PC-9 (cell line): ENCODE measurements at places on chromosomes 13 and 19.

DNA sequence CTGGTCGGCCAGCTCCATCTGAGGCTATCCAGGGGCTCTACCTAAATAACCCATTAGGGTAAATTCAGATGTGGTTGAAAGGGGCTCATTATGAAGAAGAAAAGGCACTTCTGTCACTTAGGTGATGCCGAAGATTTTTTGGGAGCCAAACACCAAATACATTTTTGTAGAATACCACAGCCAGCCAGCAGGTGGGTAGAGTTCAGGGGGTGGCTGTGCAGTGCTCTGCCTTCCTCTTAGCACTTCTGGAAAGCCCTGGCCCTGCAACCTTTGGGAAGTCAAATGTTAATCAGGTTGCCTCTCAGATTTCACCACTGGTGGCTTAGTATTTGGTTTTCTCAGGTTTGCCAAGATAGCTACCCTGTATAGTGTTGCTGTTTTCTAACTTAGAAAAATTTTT lies 18.5 kb upstream of the GPR18 start:
- no peaks in the 10 kb centered on the region for H3K4me1 ChIP-seq
- peaks cover 10% of the 10 kb centered on the region for H3K36me3 ChIP-seq
- no peak overlapping the region for H3K4me3 ChIP-seq
- H3K27ac ChIP-seq = no peak overlapping the region
- no peaks in the 10 kb centered on the region for H3K27me3 ChIP-seq

GRCh38 chr13:63942372-63942771 lies 2526.7 kb upstream of the PCDH20 start:
- H3K4me1 ChIP-seq = no peaks in the 10 kb centered on the region
- H3K27me3 ChIP-seq = no peaks in the 10 kb centered on the region
- DNase-seq = no peak
- no peak overlapping the region for H3K27ac ChIP-seq

GRCh38 chr13:77616027-77616426 lies 80.5 kb downstream of the SCEL start:
- no peaks in the 10 kb centered on the region for H3K4me1 ChIP-seq
- H3K27me3 ChIP-seq = no peaks in the 10 kb centered on the region
- no peak overlapping the region for H3K27ac ChIP-seq
- no peaks in the 10 kb centered on the region for H3K36me3 ChIP-seq
- DNase-seq = no peak
- H3K4me3 ChIP-seq = no peak overlapping the region

- no peaks in the 10 kb centered on the region for H3K36me3 ChIP-seq
- no peak overlapping the region for H3K4me3 ChIP-seq
- H3K4me1 ChIP-seq = no peaks in the 10 kb centered on the region
- no peaks in the 10 kb centered on the region for H3K27me3 ChIP-seq
- no peak for DNase-seq
- H3K27ac ChIP-seq = no peak overlapping the region
Observed at GRCh38 chr13:103953859-103954258, 887.6 kb upstream of the SLC10A2 start.

DNA sequence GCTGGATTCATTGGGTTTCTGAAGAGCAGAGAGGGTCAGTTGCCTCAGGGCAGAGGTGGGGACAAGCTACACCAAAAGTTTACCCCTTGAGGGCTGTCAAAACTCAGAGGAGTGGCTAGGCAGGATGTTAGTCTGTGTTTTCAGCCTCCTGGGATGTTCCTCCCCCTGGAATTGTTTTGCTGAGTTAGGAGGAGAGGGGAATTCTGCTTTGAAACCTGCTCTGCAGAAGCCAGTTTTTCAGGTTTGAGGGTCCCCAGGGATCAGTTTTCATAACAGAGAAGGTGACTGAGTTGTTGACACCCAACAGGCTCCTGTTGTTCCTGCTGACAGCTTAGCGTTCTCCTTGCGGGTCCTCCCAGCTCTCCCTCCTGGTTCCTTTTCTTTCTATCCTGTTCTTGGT lies 121.9 kb upstream of the TMTC4 start:
- no peak for DNase-seq
- H3K27ac ChIP-seq = no peak overlapping the region
- no peaks in the 10 kb centered on the region for H3K36me3 ChIP-seq
- H3K4me1 ChIP-seq = no peaks in the 10 kb centered on the region

DNA sequence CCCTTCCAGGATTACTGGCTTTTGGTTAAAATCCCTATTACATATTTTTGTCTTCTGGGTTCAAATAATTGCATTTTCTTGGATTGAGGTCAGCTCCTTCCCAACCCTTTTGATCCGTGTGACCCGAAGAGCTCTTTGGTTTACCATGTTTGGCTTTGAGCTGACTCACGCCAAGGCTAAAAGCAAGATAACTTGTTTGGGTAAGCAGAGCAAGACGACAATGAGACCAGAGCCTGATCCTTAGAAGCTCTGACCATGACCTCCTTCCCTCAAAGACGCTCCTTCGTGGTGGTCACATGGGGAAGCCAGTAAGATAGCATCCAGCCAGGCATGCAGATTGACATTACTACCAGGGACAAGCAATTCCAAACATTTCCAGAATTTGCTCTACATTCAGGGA lies 153.8 kb downstream of the DCT start:
- H3K4me1 ChIP-seq = peaks cover 10% of the 10 kb centered on the region
- DNase-seq = no peak
- no peaks in the 10 kb centered on the region for H3K36me3 ChIP-seq
- no peak overlapping the region for H3K27ac ChIP-seq
- H3K4me3 ChIP-seq = no peak overlapping the region

- no peak overlapping the region for H3K4me3 ChIP-seq
- H3K36me3 ChIP-seq = no peaks in the 10 kb centered on the region
- H3K4me1 ChIP-seq = no peaks in the 10 kb centered on the region
- DNase-seq = no peak
- H3K27me3 ChIP-seq = no peaks in the 10 kb centered on the region
Observed at GRCh38 chr19:39182174-39182505, 14.6 kb upstream of the NCCRP1 start.

- H3K36me3 ChIP-seq = no peaks in the 10 kb centered on the region
- H3K27ac ChIP-seq = no peak overlapping the region
- no peaks in the 10 kb centered on the region for H3K4me1 ChIP-seq
- H3K4me3 ChIP-seq = no peak overlapping the region
Observed at GRCh38 chr13:23621316-23621645, 51.1 kb downstream of the TNFRSF19 start.

DNA sequence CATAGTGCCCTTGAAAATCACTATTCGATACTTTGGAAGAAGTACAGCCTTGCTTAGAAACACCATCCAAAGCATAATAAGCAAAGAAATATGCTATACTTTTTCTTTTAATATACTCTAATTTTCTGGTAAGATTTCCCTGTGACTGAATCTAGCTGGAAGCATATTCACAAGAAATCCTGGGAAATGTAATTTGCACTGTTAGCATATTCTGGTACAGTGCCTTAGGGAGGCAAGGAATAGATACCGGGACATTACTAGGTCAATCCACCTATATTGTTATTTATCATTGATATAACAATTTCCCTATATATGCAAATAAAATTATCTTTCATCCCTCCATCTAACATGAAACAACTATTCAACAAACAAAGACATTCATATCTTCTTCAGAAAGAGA lies 1131.3 kb upstream of the PRR20A start:
- no peaks in the 10 kb centered on the region for H3K4me1 ChIP-seq
- no peak for DNase-seq
- no peaks in the 10 kb centered on the region for H3K36me3 ChIP-seq
- H3K4me3 ChIP-seq = no peak overlapping the region
